ENCODE measurements at places on chromosomes 6 and 20.

DNA sequence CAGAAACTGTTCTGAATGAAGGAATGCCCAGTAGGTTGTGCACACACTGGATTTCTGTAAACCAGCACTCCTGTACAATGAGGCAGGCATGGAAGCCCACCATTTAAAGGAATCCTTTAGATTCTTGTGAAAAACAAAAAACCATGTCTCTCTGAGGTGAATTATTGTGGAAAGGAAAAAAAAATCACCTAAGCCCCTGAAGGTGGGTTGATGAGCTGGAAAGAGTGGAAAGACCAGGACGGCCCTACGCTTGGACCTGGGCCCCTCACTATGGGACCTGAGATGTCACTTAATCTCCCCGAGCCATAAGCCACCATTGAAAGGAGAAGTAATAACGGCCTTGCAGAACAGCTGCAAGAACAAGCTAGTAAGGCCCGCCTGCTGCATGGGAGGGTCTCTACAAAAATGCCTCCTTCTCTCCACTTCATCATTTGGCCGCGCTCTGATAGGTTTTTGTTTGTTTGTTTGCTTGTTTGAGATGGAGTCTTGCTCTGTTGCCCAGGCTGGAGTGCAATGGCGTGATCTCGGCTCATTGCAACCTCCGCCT lies 68.8 kb downstream of the RAB44 start:
- peak; percentile 34 for DNase-seq

GRCh38 chr20:22909436-22909835 lies 125.7 kb upstream of the SSTR4 start:
- DNase-seq, result peak; percentile 24

DNA sequence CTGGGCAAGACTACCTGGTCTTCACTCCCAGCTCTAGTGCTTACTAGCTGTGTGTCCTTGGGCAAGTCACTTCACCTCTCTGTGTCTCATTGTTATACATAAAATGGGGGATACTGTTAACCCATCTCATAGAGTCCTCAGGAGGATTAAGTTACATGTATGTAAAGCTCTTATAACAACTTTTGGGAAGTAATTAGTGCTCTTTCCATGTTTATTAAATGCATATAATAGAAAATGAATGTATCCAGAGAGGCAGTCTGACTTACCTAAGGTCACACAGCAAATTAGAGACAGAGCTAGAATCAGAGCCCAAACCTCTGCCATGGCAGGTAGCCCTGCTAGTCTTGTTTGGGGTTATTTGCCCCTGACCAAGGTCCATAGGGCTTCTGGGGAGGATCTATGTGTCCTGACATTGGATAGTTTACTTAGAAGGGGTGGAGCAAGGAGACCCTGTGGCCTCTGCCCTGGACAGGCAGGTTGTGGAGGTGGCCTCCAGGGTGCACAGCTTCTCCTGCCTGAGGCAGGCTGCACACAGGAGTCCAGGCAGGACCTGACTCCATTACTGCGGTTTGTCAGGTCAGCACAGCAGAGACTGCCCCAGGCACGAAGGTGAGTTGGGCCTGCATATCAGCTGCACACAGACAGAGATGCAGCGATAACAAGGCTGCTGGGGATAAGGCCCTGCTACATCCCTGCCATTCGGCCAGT lies 8.4 kb upstream of the MAPK13 start:
- no peak for DNase-seq

DNA sequence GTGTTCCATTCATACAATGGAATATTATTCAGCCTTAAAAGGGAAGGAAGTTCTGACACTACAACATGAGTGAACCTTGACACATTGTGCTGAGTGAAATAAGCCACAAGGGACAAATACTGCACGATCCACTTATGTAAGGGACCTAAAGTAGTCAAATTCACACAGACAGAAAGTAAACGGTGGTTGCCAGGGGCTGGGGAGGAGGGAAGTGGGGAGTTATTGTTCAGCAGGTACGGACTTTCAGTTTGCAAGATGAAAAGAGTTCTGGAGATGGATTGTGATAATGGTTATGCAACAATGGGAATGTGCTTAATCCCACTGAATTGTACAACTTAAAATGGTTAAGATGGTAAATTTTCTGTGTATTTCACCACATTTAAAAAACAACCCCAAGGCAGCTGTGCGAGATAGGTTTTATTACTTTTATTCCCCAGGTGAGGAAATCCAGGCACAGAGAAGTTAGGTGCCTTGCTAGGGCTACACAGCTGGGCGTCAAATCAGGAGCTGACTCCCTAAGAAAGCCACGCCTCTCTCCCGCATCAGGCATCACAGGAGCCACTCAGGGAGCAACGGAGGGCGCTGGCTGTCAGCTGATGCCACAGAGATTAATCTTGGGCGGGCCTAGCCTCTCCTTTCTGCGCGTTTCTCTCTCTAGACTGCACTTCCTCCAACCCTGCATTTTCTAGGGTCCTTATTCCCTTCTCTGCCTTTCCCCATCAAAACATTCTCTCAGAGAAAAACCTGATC lies 9.3 kb upstream of the TRAF3IP2 start:
- DNase-seq, result peak; percentile 76

GRCh38 chr6:27311806-27312145 lies 297 bp downstream of the POM121L2 start:
- no peak for DNase-seq

GRCh38 chr20:19813846-19814640 lies 56.0 kb downstream of the RIN2 start:
- DNase-seq, result no peak

DNA sequence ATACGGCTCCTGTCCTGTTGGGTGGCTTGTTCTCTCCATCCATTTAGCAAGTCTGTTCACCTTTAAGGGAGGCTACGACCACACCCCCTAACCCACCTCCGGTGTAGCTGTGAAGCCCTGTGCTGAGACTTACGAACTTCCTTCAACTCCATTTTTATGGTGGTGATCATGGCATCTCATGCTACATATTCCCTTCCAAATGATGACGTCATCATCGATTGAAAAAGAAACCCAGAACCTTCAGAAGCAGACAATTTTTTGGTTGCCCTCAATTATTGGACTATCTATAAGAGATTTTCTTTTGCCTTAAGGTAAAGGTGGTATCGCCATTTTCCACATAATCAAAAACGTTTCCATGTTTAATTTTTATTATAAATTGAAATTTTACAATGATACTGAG lies 389.0 kb downstream of the CBLN4 start:
- no peak for DNase-seq

GRCh38 chr20:24785141-24786110 lies 163.6 kb upstream of the CST7 start:
- peak; percentile 13 for DNase-seq

GRCh38 chr20:22428051-22428450 lies 156.3 kb downstream of the FOXA2 start:
- DNase-seq, result no peak

DNA sequence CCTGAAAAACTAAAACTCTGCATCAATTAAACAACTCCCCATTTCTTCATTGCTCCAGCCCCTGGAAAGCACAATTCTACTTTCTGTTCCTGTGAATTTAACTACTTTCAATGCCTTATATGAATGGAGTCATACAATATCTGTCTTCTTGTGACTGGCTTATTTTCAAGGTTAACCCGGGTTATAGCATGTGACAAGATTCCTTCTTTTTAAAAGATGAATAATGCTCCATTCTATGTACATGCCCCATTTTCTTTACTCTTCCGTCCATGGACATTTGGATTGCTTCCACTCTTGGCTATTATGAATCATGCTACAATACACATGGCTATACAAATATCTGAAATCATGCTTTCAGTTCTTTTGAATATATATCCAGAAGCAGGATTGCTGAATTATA lies 334.9 kb upstream of the ID4 start:
- no peak for DNase-seq

DNA sequence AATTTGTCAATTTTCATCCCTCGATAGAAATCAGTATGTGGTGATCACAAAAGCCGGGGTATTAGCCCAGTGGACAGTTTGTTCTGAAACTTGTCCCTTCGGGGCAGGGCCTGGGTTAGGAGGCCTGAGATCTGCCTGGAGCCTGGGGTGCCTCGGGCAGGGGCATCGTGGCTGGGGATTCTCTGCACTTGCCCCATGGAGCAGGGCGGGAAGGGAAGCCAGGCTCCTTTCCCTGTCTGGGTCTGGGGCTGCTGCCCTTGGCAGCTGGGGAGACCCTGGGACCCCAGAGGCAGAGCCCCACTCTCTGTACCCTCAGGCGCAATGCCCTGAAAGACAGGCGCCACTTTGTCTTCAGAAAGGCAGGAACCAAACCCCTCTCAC lies 27.4 kb downstream of the NTSR1 start:
- DNase-seq, result no peak

- peak; percentile 64 for DNase-seq
These were observed 1.9 kb downstream of the L3MBTL3 start for GRCh38 chr6:130020073-130020906.

- DNase-seq, result no peak
These were observed 9.3 kb upstream of the RPS6KA2 start for GRCh38 chr6:166636191-166636933.

GRCh38 chr6:9044426-9044825 lies 609.1 kb upstream of the SLC35B3 start:
- no peak for DNase-seq

DNA sequence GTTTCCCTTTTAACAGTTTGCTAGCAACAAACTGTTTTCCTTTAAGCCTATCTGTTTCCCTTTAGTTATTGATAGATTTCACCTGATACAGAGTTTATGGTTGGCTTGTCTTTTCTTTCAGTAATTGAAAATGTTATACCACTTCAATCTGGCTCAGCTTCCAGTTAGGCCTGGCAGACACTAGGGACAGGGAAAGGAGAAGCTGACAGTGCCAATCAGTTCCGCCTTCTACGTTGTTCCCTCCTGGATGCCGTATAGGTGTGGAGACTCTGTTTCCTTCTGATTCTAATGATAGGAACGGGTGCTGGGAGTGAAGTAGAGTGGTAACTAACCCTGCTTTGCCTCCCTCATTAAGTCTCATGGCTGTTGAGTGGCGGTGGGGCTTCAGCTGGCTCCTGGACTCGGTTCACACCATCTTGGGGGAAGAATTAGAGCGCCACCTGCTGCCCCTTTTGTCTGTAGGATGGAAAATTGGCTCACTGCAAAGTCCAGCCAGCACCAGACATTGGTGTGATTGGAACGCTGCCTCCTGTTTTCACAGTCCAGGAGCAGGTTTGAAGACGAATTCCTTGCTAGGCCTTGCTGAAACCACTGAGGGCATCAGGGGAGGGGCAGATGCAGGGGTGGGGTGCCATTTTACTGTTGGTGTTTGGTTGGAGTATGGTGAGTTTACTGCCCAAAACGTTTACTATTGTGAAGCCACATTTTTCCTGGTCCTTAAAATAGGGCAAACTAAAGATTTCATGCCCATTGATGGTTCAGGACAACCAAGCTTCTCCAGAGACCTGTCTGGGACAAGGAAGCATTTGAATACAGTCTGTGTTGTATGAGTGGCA lies 1729.5 kb downstream of the GRIK2 start:
- peak; percentile 65 for DNase-seq

DNA sequence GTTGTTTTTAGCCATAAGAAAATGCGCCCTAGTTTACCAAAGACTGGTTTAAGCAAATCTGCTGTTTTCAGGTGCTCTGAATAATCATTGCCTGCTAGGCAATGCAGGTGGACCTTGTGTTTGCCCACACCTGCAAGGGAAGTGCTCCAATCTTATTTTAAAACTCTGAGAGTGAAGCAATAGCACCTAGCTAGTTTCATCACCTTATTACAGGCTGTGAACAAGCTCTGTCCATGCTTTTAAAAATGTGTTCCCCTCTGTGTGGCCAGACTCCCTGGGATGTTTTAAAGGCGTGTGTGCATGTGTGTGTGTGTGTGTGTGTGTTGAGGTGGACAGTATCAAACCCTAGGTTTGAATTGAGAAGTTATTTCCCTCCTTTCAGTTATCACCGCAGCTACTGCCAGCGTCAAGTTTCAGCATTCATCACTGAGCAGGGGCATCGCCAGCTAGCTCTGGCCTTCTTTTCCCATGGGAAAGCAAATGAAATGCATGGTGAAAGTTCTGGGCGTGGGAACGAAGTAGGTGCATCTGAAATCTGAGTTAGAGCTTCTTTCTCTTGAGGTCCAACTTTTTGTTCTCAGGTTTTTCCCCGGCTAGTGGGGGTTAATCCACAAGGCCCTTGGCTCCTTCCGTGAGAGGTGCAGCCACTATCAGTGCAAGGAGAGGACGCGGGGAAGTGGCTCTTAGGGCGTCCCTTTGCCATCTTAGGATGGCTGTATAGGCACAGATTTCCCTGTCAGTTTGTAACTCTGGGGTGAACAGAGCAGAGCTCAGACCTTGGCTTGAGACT lies 30.8 kb downstream of the DUSP22 start:
- DNase-seq, result no peak

GRCh38 chr6:133236932-133237331 lies 4.2 kb upstream of the EYA4 start:
- DNase-seq, result no peak

- DNase-seq, result no peak
These were observed 1034.4 kb downstream of the EYS start for GRCh38 chr6:64672651-64673050.

- DNase-seq, result peak; percentile 17
These were observed 62.6 kb upstream of the PMEPA1 start for GRCh38 chr20:57772349-57772964.

GRCh38 chr20:50354721-50355589 lies 155.2 kb upstream of the PTPN1 start:
- no peak for DNase-seq

GRCh38 chr20:33567949-33568348 lies 78.1 kb downstream of the CBFA2T2 start:
- no peak for DNase-seq

DNA sequence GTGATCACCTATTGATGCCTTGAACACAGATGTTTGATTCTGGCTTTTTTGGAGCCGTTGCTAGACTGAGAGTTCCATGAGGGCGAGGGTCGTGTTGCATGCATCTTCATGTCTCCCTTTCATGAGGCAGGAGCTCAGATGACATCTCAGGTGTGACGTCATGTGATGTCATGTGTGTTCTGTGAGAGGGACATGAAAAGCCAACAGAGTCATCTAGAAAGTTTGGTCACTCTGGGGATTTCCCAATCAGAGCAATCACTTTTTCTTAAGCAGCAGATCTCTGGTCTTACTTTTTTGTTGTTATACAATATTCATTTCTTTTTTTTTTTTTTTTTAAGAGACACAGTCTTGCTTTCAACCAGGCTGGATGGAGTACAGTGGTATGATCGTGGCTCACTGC lies 411.8 kb downstream of the PREX1 start:
- DNase-seq, result no peak

DNA sequence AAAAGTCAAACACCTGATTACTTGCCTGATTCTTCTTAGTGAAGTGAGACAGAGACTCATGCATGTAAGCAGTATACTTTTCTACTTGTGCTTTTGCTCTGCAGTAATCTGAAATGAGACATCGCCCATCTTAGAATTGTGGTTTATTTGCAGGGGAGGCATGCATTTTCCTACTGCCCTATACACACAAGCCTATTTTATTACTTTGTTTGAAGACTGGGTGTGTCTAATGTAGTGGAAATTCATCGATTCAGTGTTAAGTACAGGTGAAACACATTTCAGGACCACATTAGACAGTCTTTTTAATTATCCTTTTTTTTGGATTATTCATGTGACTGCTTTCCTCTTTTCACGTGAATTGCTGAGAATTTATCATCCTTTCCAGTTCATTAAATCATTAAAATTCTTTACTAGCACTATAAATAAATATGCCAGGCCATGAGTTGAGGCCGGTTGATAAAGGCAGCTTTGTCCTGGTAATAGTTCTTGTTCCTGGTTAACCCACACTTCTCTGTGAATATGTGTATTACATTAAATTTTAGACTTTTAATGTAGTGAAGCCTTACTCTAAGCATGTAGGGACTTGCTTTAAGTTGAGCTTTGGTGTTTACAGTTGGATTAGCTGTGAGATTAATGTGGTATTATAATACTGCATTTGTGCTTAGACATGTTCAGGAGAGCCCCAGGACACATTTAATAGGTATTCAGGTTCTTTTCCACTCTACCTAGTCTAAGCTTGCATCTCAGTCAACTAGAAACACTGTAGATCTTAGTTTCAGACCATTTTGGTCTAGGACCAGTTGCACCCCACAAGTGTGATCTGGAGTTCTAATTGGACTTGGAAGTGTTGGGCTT lies 10.8 kb upstream of the BTBD3 start:
- no peak for DNase-seq

Data from hematopoietic multipotent progenitor cell treated with erythropoietin and hydrocortisone succinate and interleukin-3 and kit ligand, for 4 days (in vitro differentiated cells).